Trophoblast cell (in vitro differentiated cells and primary cell): ENCODE measurements at places on chromosomes 16 and 17.

DNA sequence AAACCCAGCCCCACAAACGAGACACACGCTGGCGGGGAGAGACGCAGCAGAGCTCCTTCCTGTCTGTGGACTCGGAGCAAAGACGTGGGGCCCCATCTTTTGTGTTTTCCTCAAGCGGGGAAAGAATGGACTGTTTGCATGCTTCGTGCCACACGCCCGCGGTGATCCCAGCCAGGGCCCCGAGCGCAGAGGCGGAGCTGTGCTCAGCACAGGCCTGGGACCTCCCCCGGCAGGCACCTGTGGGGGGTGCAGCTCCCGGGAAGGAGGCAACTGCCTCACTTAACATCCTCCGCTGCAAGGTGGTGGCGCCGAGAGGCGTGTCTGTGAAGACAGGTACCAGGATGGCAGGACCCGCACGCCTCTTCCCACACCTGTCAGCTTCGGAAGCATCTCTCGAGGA lies 19.1 kb downstream of the TRARG1 start:
- no peak for DNase-seq

- DNase-seq, result no peak
These were observed 45.6 kb upstream of the LCMT1 start for GRCh38 chr16:25065899-25066298.

DNA sequence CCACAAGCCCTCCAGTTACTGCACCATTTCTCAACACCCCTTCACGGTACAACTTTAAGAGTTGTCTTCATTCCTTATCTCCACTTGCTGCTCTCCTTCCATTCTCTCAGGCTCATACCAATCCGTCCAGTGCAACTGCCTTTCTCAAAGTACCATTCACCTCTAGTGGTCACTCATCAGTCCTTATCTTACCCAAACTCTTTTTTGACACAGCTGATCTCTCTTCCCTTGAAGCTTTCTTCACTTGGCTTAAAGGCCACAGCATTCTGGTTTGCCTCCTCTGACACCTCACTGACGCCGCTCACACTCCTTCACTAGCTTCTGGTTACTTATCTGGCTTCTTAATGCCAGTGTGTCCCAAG lies 24.9 kb downstream of the UBE2G1 start:
- DNase-seq, result no peak

GRCh38 chr17:48241131-48241591 lies 133.6 kb downstream of the SNX11 start:
- no peak for DNase-seq

- no peak for DNase-seq
These were observed 26.7 kb upstream of the NUDT16L1 start for GRCh38 chr16:4666537-4667202.

DNA sequence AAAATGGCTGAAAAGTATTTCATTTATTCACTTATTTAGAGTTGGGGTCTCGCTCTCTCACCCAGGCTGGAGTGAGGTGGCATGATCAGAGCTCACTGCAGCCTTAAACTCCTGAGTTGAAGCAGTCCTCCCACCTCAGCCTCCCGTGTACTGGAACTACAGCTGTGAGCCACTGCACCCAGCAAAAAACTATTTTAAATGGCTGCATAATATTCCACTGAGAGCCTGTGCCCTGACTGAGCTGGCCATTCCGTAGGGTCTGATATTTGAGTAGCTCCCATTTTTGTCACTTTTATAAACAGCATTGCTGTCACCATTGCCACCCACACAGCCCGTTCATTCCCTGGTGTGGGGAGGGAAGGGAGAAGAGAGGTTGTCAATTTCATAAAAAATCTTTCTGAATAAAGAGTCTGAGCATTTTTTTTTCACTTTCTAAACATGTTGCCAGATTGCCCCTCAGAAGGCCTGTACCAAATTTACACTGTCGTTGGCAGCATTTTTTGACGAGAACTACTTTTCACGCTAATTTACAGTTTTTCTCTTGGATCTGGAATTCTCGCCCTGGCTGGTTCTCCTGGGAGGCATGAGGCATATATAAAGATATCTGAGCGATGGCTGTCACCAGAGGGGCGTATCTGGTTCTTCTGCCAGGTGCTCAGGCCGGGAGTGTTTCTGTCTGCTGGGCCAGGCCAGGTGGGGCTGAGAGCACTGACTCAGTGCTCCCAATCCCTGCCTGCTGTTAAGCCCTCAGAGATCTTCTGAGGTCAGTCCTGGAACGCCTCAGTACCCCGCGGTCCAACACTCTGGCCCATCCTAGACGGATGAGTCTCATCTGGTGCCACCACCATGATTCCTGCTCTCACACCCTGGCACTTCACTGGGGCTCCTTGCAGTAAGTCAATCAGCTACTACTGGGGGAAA lies 7.2 kb upstream of the KIFC3 start:
- DNase-seq, result peak; percentile 50

DNA sequence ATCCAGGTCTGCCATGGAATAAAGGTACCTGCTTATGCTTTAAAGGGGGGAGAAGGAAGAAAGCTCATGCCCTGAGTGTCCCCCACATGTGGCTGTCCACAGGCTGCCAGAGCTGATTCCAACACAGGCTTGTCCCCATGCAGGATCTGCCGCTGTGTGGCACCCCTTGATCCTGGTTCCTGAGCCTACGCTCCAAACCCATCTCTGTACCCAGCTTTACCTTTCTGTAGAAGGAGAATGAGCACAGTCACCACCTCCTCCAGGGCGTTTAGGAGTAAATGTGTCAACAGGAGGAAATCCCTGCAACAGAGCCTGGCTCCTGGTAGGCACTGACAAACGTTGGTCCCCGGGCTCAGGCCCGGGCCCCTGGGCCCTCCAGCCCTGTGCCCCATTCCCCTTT lies 175.6 kb downstream of the RBFOX3 start:
- DNase-seq, result no peak

DNA sequence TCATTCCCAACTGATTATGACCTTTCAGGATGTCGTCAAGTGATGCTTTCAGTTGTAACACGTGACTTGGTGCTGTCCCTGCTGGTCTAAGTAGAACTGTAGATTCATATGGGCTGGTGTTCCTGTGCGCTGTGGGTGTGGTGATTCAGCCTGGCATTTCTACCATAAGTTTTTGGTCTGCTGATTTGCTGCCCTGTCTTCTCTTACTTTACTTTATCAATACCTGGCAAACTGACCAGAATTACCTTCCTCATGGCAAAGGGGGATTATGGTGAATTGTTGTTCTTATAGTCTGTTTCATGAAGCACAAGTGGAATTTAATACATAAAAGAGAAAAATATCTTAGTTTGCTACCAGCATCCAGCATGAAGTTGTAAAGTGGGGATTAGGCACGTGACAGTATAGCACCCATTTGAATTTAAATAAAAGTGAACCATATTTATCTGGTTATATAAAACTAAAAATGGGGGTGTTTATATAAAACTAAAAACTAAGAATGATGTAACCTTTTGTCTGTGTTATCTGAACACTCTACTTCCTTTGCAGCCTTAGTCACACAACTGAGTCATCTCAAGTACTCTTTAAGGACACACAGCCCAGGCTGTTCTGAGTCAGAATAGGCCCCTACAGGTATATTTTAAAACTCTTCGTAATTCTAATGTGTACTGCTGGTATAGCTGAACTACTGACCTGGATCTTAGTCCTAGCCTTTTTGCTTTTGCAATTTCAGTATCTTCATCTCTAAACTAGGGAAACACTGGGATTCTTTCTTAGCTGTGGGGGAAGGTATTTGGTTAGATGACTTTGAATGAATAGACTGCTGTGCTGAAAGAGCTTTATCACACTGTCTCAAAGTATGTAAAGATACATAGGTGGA lies 28.3 kb downstream of the TTC19 start:
- DNase-seq, result peak; percentile 78

GRCh38 chr16:66618588-66619375 lies 14.3 kb downstream of the CMTM3 start:
- DNase-seq, result peak; percentile 94

DNA sequence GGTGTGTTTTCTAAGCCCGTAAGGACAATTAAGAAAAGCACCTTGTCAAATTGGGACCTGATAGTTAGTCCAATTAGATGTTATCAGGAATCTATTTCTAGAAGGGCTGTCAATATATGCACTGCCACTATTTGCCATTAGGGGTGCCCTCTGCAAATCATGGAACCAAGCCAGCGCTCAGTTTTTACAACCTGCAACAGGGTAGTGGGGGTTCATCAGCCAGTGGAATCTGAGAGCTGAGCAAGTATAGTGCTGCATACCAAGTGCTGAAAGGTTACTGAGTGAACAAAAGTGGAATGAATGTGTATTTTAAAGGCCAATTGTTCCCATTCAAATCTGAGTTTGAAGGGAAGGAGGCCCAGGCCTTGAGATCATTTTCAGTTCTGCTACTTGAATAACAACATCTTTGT lies 10.4 kb downstream of the PRR11 start:
- DNase-seq, result peak; percentile 16

- DNase-seq, result peak; percentile 83
These were observed 143.3 kb downstream of the PARN start for GRCh38 chr16:14486520-14487303.

DNA sequence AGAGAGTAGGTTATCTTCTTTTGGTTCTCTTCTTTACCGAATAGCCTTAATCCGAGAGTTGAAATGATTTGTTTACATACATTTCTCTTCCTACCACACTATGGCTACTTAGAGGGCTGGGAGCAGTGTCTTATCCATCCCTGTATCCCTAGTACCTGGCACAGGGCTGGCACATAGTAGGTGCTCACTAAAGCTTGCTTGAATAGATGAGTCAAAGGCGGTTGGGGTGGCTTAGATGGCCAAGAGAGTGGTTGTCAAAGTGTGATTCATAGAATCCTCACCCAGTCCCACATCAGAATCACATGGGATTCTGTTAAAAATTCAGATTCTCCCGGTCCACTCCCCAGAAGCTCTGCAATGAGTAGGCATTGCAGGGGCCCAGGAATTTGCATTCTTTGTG lies 11.1 kb downstream of the CHAD start:
- DNase-seq, result no peak

- DNase-seq, result no peak
These were observed 74.4 kb downstream of the METRNL start for GRCh38 chr17:83153681-83154310.

DNA sequence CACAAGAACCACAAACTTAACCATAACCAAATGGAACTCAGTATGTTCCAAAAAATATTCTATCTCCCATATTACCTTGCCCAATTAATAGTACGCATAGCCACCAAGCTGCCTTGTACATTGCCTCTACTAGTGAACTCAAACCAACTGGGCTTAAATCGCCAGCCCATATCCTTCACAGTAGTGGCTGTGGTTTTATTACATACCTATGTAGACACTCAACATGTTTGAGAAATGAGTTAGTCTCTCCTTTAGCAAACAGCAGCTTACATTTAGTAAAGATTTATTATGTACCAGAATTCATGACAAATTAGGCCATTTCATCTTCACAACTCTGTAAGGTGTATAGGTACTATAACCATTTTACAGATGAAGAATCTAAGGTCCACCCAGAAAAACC lies 41.4 kb downstream of the GRB2 start:
- peak; percentile 62 for DNase-seq

DNA sequence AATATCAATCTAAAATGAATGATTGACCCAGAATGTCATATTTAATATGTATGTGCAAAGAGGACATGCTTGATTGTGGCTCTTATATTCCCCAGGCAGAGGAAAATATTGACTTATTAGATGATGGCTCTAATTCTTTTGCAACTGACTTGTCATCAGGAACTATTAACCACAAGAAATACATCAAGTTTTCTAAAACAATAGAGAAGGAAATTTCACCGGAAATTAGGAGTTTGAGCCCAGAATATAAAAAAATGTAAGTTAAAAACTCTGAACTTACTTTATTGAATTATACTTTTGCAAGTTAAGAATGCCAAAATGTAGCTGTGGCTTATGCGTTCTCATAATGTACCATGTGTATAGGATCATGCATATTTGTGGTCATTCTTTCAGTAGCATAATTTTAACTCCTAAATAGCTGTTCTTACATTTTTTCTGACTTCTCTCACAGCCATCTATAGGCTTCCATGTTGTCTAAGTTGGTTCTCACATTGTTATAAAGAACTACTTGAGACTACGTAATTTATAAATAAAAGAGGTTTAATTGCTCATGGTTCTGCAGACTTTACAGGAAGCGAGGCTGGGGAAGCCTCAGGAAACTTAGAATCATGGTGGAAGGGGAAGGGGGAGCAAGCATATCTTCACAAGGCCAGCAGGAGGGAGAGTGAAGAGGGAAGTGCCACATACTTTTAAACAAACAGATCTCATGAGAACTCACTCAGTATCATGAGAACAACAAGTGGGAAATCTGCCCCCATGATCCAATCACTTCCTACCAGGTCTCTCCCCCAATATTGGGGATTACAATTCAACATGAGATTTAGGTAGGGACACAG lies 11.6 kb downstream of the EFCAB13 start:
- DNase-seq, result no peak

DNA sequence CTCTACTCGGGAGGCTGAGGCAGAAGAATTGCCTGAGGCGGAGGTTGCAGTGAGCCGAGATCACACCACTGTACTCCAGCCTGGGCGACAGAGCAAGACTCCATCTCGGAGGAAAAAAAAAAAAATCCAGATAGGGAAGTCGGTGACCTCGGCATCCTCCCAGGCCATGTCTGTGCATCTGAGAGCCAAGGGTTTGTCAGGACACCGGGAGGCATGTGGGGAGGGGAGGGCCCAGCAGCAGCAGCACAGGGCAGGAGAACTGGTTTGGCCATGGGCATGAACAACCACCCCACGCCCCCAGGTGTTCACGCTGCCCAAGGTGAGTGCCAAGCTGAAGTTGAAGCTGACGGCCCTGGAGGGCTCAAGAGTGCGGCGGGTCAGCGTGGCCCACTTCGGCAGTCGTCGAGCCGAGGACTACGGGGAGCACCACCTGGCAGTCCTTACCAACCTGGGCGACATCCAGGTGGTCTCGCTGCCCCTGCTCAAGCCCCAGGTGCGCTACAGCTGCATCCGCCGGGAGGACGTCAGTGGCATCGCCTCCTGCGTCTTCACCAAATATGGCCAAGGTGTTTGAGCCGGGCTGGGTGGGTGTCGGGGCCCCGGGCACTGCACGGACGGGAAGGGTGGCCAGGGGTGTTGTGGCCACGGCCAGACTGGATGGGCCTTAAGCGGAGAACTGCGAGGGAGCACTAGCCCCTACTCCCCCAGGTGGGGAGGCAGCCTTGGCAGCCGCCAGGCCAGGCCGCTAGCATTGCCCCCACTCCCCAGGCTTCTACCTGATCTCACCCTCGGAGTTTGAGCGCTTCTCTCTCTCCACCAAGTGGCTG lies 14.7 kb upstream of the MYO15B start:
- DNase-seq, result peak; percentile 53

GRCh38 chr16:11587643-11588247 lies 1.0 kb upstream of the LITAF start:
- DNase-seq, result no peak

DNA sequence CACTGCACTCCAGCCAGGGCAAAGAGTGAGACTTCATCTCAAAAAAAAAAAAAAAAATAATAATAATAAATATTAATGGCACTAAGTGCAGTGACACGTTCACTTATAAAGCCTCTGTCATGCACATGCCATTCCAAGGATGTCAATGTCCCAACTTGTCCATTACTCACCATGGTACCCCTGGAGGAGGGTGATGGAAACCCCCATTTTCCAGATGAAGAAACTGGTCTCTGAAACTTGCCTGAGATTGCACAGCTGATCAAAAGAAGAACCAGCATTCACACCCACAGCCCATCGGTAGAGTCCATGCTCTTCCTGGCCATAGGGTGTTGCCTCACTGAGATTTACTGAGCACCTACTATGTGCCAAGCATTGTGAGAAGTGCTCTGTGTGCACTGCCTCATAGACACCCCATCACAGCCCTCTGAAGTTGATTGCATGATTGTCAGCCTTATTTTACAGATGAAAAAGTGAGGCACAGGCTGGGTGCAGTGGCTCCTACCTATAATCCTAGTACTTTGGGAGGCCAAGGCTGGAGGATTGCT lies 123.7 kb downstream of the ABCC1 start:
- peak; percentile 44 for DNase-seq
